ENCODE measurements at places on chromosomes 1 and 21.

- DNase-seq = no peak
Measured at GRCh38 chr1:93438716-93439115, 9.2 kb upstream of the FNBP1L start.

DNA sequence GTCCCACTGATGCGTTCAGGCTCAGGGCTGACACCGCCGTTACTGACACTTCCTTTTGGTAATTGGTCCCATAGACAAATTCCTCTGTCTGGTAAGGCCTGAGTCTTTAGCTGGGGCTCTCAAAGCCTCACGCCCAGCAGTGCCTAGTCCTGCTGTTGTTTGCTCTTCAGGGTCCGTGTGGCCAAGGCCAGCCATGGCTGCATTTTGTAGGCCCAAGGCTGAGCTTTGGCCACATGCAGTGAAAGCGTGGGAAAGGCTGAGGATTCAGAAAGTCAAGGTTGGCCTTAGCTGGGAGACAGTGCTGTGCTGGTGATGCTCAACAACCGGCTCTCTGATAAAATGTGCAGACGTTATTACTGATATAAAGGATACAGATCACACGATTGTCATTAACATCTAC lies 63.5 kb upstream of the C1orf174 start:
- no peak for DNase-seq

- DNase-seq = no peak
Measured at GRCh38 chr21:29082046-29082815, 8.8 kb upstream of the CCT8 start.

- DNase-seq = peak; percentile 86
Measured at GRCh38 chr1:61253059-61253735, 170.8 kb downstream of the NFIA start.

GRCh38 chr1:189970331-189971230 lies 507.1 kb downstream of the BRINP3 start:
- DNase-seq = no peak

- DNase-seq = no peak
Measured at GRCh38 chr1:177017287-177017852, 147.1 kb downstream of the ASTN1 start.

- no peak for DNase-seq
Measured at GRCh38 chr1:52162947-52163346, 21.1 kb downstream of the ZFYVE9 start.

DNA sequence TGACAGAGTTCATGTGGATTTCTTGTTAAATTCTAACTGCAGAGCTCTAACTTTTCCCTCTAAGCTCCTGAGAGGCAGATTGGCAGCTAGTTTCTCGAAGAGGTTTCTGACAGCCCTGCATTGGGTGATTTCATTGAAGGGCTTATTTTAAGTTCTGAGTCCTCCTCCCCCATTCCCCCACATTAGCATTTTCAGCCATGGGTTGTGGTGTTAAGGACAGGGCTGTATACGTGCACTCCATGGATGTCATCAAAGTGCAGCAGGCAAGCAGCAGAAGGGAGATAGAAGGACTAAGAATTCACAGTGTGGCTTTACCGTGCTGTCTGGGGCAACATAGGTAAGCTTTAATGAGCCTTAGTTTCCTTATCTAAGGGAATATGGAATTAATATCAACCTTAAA lies 19.0 kb downstream of the CRYZ start:
- no peak for DNase-seq

- no peak for DNase-seq
Measured at GRCh38 chr1:230464671-230465070, 38.5 kb upstream of the PGBD5 start.

DNA sequence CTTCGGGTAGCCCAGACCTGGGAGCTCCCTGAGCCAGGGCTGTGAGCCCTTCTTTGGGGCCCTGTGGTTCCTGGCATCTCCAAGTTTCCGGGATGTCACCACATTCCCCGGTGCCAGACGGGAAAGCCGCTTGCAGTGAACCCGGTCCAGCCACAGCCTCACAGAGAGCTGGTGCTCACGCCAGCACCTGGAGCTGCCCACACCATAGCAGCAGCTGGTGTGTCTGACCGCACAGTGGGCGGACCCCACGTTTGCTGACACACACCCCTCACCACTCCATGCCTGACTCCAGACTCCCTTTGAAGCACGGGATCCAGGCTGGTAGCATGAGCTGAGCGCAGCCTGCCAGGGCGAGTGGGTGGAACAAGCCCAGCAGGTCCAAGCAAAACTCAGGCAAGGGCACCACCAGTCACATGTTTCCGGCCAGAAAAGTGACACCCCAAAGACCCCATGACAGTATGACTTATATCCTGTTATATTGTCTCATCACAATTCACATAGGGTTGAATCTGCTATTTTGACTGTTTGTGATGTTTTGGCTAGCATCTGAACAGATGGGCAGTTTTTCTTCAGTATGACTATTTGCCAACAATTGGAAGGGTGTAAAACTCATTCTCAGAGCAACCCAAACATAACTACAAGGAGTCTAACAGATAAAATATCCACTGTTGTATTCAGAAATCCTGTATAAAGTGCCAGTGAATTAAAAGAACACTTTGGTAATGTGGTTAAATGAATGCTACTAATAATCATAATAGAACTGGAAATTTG lies 285.4 kb downstream of the SMYD3 start:
- DNase-seq = no peak

- DNase-seq = no peak
Measured at GRCh38 chr21:32813265-32813903, 41.8 kb upstream of the PAXBP1 start.

DNA sequence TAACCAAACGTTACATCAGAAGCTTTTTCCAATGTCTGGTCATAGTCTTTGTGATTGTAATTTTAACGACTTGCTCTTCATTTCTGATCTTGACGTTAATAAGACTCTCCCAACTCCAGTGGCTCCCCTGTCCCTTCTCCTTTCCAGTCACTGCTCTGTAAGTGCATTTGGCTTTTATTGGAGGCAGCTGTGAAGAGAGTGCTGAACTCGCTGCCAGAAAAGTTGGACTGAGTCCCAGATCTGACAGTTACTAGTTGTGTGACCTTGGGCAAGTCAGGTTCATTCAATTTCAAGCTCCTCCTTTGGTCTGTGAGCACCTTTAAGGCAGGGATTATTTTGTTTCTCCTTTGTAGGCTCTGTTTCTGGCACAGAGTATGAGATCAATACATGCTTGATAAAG lies 109.6 kb upstream of the TSPAN2 start:
- no peak for DNase-seq

- no peak for DNase-seq
Measured at GRCh38 chr1:203672346-203672745, 45.7 kb downstream of the ATP2B4 start.

DNA sequence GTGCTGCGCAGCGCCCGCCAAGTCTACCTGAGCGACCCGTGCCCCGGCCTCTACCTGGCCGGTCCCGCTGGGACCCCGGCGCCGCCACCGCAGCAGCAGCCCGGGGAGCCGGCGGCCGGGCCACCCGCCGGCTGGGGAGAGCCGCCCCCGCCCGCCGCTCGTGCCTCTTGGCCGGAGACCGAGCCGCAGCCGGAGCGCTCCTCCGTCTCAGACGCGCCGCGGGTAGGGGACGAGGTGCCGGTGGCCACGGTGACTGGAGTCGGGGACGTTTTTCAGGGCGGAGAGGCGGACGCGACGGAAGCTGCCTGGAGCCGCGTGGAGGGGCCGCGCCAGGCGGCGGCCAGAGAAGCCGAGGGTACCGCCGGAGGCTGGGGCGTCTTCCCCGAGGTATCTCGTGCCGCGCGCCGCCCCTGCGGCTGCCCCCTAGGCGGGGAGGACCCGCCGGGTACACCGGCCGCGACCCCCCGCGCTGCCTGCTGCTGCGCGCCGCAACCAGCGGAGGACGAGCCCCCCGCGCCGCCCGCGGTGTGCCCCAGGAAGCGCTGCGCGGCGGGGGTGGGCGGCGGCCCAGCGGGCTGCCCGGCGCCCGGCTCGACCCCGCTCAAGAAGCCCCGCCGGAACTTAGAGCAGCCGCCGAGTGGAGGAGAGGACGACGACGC lies 646 bp downstream of the IER5 start:
- no peak for DNase-seq

DNA sequence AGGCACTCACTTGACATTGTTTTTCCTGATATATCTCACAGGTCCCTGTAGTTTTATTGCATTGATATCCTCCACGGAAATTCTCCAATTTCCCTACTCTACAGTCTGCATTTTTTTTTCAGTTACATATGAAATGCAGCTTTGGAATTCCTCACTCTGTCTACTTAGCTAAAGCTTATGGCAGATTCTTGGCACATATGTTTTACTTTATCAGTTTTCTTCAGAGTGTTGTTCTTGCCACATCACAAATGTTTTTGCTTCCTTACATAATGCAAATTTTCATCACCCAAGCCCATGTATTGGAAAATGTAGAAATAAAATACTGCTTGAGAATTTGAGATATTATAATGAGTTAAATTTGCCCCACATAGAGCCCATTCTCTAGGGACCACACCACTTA lies 1895.1 kb downstream of the MRPL39 start:
- DNase-seq = no peak

GRCh38 chr1:96583903-96584302 lies 137.7 kb upstream of the PTBP2 start:
- no peak for DNase-seq

DNA sequence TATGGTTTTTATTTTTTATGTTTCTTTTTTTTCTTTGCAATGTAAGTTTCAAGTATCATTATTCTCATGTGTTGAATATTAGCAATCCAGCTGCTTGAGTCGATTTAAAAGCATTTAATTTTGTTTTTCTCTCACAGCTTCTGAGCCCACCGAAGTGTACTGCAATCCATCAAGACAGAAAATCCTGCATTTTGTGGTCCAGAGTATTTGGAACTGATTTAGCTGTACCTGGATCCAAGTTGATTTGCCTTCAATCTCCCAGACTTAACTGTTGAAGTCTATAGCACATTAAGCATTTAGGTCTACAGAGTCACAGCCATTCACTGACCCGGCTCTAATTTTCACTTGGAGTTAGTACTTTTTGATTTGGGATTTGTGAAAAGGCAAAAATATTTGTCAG lies 622.9 kb upstream of the ADAMTS5 start:
- DNase-seq = no peak

GRCh38 chr21:14917762-14918161 lies 147.0 kb downstream of the NRIP1 start:
- DNase-seq = no peak

DNA sequence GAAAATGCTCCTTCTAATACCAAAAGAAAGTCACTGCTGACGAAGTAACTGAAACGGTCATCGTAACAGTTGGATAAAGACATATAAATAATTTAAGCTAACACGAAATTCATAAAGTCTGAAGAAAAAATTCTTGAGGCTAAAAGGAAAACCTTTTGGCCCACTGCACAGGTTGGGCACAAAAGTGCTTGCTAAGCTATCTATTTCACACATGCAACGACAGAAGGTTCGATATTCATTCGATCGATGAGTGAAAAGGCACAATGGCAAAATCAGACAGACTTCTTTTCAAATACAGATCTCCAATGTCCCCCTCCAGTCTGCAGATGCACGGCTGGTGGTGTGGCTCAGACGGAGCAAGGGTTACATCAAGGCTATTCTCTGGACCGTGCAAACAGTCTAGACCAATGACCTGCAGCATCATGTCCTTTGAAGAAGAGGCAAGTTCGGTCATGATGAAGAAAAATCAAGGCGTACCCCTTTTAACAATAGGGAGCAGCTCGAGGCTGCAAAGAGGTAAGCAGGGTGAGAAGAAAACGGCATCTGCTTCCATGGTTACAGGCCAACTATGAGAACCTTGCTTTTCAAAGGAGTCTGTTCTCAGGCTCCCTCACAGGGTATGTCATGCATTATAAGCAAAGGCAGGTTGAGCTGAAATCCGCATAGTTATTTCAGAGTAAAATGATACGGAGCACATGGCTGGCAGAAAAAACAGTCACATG lies 579.6 kb downstream of the USP25 start:
- DNase-seq = no peak

DNA sequence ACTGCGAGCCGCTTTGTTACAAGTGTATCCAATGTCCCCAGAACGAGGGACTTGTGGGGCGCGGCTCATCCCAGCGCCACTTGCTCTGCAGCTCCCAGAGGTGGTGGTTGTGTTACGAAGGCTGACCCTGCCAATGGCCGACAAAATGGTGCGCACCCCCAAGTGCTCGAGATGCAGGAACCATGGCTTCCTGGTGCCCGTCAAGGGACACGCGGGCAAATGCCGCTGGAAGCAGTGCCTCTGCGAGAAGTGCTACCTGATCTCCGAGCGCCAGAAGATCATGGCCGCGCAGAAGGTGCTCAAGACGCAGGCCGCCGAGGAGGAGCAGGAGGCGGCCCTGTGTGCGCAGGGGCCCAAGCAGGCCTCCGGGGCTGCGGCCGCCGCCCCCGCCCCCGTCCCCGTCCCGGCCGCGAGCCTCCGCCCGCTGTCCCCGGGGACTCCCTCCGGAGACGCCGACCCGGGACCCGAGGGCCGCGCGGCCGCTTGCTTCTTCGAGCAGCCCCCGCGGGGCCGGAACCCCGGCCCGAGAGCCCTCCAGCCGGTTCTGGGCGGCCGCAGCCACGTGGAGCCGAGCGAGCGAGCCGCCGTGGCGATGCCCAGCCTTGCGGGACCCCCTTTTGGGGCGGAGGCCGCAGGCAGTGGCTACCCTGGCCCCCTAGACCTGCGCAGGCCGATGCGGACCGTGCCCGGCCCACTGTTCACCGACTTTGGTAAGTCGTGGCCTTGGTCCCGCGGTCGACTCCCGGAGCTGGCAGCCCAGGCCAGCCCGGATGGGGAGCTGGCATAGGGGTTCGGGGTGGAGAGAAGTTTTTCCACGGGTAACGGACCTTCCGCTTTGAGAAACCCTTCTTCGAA lies at the start of gene DMRTB1:
TSS of gene DMRTB1 (plus strand) at position 79 of the 855 bp plus-strand sequence. CDS start at position 134, 55 bp downstream.
- no peak for DNase-seq

DNA sequence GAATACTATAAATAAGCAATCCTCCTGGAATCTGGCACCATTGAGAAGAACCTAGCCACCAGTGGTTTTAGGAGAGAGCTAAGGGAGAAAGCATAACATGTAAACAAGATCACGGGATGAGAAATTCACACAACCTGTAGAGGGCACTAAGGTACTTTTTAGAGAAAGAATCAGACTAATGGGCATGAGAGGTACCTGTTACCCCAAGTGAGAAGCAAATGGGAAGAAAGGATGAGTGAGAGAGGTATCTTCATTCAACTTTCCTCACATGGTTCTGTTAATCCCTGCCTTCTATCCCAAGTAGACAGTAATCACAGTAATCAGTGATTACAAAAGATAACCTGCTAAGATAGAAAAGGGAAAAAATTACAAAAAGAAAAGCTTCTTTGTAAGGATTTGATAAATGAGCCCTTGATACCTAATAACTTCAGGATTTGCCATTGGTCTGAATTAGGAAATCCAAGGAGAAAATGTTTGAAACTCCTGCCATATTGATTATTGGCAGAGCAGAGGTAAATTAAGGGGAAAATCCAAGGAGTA lies 251.1 kb upstream of the ADGRL2 start:
- no peak for DNase-seq
